ENCODE measurements at places on chromosomes 6 and 20.

GRCh38 chr20:51608061-51608460, 65.5 kb upstream of the NFATC2 start:
- peak; percentile 71 for DNase-seq

DNA sequence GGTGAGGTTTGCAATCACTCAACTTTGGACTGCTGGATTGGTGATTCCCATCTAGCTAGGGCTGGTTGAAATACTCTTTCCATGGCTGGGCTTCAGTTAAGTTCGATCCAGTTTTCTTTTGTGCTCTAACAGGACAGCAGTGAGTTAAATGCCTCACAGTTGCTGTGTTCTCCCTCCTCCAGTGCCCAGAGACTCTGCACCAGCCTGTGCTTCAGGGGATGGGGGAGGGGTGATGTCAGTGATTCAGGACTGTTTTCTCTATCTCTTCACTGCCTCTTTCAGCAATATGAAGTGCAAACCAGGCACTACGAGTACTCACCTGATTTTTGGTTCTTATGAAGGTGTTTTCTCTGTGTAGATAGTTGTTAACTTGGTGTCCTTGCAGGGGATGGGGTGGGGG, 88.2 kb upstream of the FAM83B start:
- no peak for DNase-seq

GRCh38 chr20:55540013-55540412, 465.3 kb downstream of the CBLN4 start:
- no peak for DNase-seq

- DNase-seq: no peak
These were observed 18.3 kb upstream of the ADGRF4 start for GRCh38 chr6:47680051-47680450.

- DNase-seq: no peak
These were observed 816.5 kb downstream of the KIF16B start for GRCh38 chr20:15756754-15757115.

GRCh38 chr20:22312744-22313346, 271.5 kb downstream of the FOXA2 start:
- no peak for DNase-seq

DNA sequence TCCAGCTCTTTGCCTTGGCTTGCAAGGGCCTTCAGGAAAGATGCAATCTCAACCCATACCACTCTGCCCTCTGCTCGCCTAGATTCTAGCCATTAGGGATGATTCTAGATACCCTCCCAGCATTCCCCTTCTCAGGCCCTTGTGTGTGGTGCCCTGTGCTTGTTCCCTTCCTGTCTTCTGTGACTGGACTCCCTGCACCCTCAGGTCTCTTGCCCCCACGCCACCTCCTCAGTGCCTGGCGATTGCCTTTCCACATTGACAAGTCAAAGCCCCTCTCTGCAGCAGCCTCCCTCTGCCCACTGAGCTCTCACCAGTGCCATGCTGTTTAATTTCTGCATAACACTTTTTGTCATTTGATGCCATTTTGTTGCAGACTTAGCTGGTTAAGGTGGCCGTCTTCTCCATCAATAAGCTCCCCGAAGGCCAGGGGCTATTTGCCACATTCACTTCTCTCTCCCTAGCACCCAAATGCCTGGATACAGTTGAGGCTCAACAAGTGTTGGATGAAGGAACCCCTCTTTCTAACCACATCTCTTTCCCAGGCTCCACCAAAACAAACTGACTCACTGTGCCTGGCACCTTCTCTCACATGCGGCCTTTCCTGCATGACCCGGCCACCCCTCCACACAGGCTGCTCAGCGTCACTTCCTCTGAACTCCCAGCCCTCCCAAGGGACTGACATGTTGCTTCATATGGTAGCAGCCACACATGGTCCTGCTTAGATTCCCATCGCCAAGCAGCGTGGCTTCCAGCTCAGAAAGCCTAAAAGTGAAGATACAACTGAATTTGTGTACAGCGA, 4.6 kb upstream of the TXNDC5 start:
- DNase-seq: no peak

GRCh38 chr6:75906871-75907270, 157.8 kb downstream of the MYO6 start:
- DNase-seq: no peak

GRCh38 chr20:16027686-16028085, 545.6 kb downstream of the KIF16B start:
- DNase-seq: no peak

DNA sequence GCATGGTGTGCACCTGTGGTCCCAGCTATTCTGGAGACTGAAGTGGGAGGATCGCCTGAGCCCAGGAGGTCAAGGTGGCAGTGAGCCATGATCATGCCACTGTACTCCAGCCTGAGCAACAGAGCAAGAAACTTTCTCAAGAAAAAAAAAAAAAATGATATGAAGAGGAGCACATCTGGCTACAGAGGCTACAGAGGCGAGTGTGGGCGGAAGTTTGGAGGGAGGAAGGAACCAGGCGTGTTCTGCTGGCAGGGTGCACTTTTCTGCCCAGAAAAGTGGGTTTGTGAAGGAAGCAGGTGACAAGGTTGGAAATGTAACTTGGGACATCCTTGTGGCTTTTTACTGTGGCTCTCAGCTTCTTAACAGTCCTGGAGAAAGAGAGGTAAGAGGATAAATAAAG, 96.7 kb downstream of the SNX5 start:
- no peak for DNase-seq

DNA sequence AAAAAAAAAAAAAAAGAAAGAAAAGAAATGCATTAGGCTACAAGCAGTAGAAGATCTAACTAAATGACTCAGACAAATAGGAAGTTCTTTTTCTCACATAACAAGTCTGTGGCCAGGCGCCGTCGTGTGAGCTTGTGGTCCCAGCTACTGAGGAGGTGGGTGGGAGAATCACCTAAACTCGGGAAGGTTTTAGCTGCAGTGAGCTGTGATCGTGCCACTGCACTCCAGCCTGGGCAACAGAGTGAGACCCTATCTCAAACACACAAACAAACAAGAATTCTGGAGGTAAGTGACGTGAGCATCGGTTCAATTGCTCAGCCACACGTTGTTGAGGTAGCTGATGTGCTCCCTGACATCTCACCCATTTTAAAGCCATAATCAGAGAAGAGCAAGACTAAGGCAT, 37.9 kb upstream of the SLC23A2 start:
- DNase-seq: peak; percentile 38

GRCh38 chr20:19301843-19302242, 89.4 kb downstream of the SLC24A3 start:
- DNase-seq: no peak

- DNase-seq: no peak
These were observed 134.1 kb downstream of the SOBP start for GRCh38 chr6:107624050-107624449.

- no peak for DNase-seq
These were observed 73.4 kb downstream of the MYB start for GRCh38 chr6:135254471-135254870.

- no peak for DNase-seq
These were observed 112.0 kb upstream of the SIRPA start for GRCh38 chr20:1783245-1783644.

- DNase-seq: peak; percentile 96
These were observed at the start of gene IGF2R for GRCh38 chr6:159968295-159969203. Gene IGF2R, plus strand, starts transcription at chr6:159969082. Its CDS starts 165 bp downstream, at chr6:159969247.

- DNase-seq: no peak
These were observed 509.7 kb downstream of the DOK5 start for GRCh38 chr20:54985091-54985490.

- DNase-seq: no peak
These were observed 175.6 kb downstream of the SYNE1 start for GRCh38 chr6:152461556-152461955.

DNA sequence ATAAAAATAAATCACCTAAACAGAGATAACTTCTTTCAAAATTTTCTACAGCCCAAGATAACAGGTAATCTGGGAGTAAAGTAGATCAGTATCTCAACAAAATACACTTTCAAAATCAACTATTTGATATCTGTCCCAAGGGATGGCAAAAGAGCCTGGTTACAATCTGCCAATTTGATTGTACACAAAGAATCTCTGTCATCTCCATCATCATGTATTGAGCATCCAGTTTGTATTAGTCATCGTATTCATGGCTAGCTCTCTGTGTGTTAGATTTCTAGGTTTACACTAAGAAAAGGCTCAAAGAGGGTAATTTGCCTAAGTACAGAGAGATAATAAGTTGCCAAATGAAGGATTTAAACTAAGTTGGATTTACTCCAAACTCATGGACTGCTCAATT, 329.0 kb upstream of the NRSN1 start:
- no peak for DNase-seq

GRCh38 chr6:121838842-121839241, 403.4 kb downstream of the GJA1 start:
- no peak for DNase-seq

GRCh38 chr20:20864351-20865096, 152.1 kb upstream of the RALGAPA2 start:
- DNase-seq: no peak

GRCh38 chr6:75488033-75488432, 5.6 kb downstream of the FILIP1 start:
- DNase-seq: no peak

DNA sequence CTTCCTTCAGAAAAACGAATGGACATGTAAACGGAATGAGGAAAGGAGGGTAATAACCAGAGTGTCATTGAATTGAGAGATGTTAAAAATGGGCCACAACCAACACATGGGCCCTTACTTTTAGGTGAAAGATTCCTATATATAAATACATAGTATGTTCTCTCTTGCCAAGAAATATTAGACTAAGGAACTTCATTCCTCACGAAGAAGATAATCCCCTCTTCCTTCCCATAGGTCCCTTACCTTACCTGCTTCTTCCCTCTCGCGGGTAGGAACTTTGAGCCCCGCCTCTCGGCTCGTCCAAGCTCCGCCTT, 295 bp upstream of the TBC1D22B start:
- no peak for DNase-seq

DNA sequence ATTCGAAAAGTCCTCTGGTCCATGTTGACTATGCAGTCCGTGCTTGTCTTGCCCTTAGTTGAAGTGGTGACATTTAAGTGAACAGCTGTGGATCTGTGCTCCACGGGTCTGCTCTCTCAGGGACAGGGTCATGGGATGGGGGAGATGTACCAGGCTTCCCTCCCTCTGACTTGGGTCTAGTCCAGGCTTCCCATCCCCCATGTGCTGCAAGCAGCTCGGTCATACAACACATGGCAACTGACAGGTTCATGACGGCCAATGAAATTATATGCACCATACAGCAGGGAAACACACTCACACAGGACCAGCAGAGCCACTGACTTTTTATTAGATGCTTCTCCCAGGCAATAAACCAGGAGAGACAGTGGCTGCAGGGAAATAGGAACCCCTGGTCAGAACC, 201.4 kb downstream of the PTPRT start:
- no peak for DNase-seq

DNA sequence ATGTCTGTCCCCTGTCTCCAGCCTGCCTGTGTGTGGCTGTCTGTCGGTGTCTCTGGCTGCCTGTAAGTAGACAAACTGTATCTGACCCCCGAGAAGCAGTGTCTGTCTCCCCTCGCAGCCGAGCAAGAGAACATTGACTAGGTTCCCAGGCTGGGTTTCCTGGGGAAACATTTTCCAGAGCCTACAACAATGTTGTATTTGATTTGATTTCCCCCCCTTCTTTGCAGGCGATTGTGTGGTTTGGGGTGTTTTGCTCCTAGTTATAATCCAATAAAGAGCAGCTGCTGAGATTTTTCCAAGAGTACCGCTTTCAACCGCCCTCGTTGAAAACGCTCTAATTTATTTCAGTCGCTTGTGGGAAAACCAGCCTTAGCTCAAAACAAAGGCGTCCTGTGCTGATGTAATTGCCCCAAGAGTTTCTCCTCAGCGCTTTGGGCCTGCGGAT, 92.6 kb downstream of the CDC5L start:
- no peak for DNase-seq

- no peak for DNase-seq
These were observed 10.9 kb downstream of the LRRC73 start for GRCh38 chr6:43499028-43499815.

GRCh38 chr6:153059757-153060156, 57.2 kb upstream of the MTRF1L start:
- DNase-seq: no peak

GRCh38 chr6:169112483-169113320, 140.9 kb downstream of the THBS2 start:
- peak; percentile 7 for DNase-seq

DNA sequence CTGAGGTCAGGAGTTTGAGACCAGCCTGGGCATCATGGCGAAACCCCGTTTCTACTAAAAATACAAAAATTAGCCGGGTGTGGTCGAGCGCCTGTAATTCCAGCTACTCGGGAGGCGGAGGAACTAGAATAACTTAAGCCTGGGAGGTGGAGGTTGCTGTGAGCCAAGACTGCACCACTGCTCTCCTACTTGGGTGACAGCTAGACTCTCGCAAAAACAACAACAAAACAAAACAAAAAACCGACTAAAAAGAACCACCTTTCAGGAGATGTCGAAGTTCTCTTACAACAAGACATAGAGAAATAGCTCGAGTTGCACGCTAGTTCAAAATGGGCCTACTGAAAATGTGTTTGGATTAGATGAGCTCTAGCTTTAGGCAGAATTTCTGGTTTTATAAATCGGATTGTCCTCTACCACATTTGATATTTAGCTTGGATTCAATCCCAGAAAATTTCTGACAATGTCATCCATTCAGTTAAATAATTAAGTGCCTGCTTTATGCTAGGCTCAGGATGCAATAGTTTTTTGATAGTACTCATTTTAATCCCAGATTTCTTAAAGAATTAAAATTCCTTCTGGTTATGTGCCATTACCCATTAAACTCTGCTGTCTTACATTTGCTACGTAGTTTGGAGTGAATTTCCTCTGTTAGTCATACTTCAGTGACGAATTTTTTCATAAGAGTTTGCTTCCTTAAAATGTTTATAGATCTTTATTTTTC, 137.5 kb upstream of the SHLD1 start:
- DNase-seq: no peak

GRCh38 chr6:111782887-111783466, 90.3 kb downstream of the FYN start:
- no peak for DNase-seq

DNA sequence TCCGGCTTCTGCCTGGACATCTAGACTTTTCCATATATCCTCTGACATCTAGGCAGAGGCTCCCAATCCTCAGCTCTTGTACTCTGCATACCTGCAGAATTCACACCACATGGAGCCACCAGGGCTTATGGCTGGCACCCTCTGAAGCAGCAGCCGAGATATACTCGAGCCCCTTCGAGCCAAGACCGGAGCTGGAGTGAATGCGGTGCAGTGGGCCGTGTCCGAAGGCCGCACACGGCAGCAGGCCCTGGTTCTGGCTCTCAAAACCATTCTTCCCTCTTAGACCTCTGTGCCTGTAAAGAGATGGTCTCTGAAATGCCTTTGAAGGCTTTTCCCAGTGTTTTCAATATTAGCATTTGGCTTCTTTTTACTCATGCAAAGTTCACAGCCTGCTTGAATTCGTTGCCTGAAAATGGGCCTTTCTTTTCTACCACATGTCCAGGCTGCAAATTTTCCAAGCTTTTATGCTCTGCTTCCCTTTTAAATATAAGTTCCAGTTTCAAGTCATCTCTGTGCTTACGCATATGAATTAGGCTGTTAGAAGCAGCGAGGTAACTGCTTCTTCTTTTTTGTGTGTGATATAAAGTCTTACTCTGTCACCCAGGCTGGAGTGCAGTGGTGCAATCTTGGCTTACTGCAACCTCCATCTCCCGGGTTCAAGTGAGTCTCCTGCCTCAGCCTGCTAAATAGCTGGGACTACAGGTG, 3.8 kb upstream of the SIRPB1 start:
- no peak for DNase-seq

Data from activated CD4-positive, alpha-beta T cell treated with anti-CD3 and anti-CD28 coated beads, Interleukin-10, Interleukin-2, amounts not matched to agents 100 ng/mL and 50 ng/mL, durations not matched to agents 16 hours and 8 hours (primary cell).